ENCODE measurements at places on chromosomes 2 and 18.

DNA sequence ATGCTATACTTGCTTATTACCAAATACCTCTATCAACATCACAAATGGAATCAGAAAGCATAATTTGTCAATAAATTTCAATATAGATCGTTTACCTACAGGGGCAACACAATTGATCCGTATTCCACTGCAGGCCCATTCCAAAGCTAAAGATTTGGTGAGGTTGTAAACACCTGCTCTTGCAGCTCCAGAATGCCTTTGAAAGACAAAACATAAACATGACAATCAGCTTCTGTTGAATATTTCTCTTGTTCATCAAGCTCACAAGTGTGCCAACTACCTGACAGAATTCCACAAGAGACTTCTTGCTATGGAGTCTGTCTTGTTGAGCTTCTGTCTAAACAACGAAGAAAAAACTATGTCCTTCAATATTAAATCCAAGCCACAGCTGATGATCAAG, 30.3 kb downstream of the PECR start:
- no peak for DNase-seq

- DNase-seq, result no peak
Observed at GRCh38 chr2:12416600-12416999, 300.1 kb upstream of the TRIB2 start.

- DNase-seq, result no peak
Observed at GRCh38 chr18:6776188-6776587, 46.7 kb downstream of the ARHGAP28 start.

DNA sequence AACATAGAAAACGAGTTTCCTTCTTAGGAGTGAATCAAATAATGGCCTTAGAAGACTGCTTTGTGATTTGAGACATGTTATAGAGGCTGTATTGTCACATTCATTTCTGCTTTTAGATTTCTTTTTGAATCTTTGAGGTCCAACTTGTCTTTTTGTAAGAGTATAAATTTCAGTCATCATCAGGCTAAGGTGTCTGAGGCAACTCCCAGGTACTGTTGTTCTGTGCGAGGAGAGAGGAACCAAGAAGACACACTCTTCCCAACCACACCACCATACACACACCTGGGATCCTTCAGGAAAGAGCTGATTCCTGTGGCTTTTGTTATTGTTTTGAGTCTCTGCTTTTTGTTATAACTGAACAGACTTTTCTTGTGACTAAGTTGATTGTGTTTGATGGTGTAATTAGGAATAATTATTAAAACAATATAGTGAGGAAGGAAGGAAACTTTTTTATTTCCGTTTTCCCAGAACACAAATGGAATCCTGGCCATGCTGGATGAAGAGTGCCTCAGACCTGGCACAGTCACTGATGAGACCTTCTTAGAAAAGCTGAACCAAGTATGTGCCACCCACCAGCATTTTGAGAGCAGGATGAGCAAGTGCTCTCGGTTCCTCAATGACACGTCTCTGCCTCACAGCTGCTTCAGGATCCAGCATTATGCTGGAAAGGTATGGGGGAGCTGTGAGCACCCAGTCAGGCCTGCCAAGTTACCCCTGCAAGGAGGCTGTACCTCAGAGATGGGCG, 140.4 kb downstream of the MYO1B start:
- peak; percentile 42 for DNase-seq
